ENCODE measurements at places on chromosomes 13 and 19.

- no peak for DNase-seq
Measured at GRCh38 chr13:44713788-44714469, 137.8 kb upstream of the TSC22D1 start.

- peak; percentile 64 for DNase-seq
Measured at GRCh38 chr19:1618157-1619093, 13.2 kb upstream of the UQCR11 start.

DNA sequence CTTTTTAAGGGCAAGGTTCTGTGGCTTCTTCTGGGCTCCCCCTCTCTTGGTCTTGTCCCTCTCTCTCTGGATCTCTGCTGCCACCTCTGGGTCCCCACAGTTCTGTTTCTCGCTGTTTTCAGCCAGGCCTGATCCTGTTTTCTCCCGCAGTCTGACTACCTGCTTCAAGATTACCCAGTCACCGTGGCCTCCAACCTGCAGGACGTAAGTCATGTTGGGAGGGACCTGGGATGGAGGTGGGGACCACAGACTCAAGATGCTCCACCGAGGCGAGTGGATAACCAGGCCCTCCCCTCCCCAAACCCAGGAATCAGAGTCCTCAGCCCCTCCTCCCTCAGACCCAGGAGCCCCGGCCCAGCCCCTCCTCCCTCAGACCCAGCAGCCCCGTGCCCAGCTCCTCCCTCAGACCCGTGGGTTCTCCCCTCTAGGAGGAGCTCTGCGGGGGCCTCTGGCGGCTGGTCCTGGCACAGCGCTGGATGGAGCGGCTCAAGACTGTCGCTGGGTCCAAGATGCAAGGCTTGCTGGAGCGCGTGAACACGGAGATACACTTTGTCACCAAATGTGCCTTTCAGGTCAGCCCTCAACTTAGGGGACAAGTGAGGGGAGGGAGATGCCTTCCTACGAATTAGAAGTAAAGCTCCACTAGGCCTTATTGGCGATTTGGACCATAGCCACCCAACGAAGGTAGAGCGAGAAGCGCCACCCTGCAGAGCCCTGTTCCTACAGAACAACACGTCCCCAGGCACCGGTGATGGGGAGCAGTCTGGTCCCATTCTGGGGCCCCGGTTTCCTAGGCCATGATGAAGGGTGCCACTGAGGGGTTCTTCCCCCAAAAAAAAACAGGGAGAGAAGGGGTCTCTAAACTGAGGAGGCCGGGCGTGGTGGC, 2.2 kb downstream of the FLT3LG start:
- peak; percentile 60 for DNase-seq

DNA sequence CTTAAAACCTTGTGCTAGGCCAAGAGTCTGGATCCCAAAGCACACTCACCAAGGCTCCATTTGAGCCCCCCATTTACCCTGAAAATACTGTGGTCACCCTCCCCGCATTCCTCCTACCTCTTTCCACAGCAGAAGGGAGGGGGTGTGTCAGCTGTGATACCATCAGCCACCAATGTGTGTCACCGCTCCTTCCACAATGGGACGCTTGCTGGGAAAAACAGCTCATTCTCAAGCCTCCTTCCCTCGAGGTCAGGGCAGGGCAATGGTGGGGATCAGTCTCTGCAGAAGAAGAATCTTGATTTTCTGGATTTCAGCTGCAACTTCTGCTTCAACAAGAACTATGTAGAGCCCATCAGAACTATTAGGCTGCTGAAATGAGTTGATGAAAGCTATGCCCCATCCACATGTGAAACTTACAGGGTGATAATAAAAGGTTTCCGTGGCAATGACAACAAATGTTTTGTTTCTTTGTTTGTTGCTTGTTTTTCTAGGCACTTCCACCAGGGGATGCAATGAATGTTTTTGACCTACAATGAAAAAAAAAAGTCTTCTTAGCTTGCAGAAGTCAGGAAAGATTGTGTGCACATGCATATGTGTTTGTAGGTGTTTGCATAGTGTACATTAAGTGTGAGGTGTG, 26.4 kb upstream of the ZNF507 start:
- peak; percentile 9 for DNase-seq

- DNase-seq: no peak
Measured at GRCh38 chr19:23263870-23264590, 13.8 kb upstream of the ZNF724 start.

DNA sequence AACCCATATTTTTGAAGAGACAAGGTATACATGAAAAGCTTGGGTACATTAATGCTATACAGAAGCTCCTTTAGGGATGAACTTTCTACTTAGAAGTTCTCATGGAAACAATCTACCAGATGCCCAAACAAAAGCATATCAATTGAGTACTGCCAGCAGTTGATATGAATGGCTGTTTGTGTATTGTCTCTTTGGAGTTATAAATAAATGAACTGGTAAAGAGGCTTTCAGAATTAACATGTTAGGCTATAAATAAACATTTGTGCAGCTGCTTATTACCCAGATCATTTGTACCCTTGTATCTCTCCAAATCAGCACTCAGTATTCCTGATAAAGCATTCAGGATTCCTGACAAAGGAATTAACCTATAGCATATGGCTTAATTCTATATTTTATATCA, 418.9 kb downstream of the FGF14 start:
- DNase-seq: no peak

GRCh38 chr13:109196948-109197347, 567.5 kb downstream of the MYO16 start:
- no peak for DNase-seq

DNA sequence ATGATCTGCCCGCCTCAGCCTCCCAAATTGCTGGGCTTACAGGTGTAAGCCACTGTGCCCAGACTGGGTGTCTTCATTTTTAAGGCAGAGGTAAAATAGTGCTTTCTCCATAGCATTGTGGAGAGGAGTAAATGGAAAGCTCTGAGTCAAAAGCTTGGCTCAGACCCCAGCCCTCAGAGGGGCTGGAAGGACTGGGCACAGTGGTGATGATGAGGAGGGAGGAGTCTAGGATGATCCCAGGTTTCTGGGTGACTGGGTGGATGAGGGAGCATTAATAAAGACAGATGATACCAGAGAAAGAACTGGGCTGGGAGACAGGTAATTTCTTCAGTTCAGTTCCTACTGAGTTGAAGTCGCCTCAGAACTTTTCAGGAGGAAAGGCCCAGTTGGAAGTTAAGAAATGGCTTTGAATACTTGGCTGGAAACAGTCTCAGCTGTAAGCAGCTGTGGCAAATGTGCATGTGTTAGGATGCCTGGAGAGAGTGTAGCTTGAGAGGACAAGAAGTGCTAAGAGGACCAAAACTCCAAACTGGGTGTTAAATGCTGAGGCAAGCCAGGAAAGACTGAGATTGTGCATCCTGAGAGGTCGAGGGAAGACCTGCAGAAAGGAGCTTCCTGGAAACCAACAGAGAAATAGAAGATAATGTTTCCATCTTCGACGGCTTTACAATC, 37.1 kb upstream of the MEDAG start:
- no peak for DNase-seq

GRCh38 chr13:112751617-112752016, 61.8 kb downstream of the ATP11A start:
- DNase-seq: no peak

GRCh38 chr13:99225078-99225477, 24.4 kb downstream of the UBAC2 start:
- no peak for DNase-seq

GRCh38 chr13:97223711-97224541, 1.8 kb downstream of the MBNL2 start:
- peak; percentile 50 for DNase-seq

DNA sequence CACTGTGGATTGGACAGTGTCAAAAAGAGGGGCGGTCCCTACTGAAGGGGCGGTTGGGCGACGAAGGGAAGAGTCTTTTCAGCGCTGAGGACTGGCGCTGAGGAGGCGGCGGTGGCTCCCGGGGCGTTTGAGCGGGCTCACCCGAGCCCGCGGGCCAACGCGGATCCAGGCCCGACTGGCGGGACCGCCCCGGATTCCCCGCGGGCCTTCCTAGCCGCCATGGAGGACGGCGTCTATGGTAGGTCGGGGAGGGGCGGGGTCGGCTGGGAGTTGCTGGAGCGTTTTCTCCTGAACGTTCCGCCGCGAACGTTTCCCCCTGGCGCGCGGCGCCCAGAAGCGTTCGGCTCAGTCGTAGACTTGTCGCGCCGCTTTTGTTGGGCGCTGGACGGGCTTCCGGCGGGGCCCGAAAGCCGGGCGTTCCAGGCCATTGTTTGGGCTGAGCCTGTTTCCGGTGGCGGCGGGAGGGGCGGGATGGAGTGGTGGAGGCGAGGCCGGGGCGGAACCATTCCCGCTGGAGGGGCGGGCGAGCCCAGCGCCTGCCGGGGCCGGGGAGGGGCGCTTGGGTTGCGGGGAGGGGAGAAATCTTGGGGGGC, at the start of gene CYTH2:
TSS of gene CYTH2 (plus strand) at position 81 of the 593 bp plus-strand sequence. CDS start at position 220, 139 bp downstream.
- DNase-seq: peak; percentile 85

- no peak for DNase-seq
Measured at GRCh38 chr19:29564574-29565005, 38.8 kb downstream of the VSTM2B start.
